ENCODE measurements at places on chromosomes 2 and 18. TPM values are rescaled to one million over a fixed set of nuclear protein-coding genes. Genes with fewer than 3 reads are reported as not detected.

C2orf78 gene
- not detected for total RNA-seq

SIX3 gene
- total RNA-seq, result not detected

DNA sequence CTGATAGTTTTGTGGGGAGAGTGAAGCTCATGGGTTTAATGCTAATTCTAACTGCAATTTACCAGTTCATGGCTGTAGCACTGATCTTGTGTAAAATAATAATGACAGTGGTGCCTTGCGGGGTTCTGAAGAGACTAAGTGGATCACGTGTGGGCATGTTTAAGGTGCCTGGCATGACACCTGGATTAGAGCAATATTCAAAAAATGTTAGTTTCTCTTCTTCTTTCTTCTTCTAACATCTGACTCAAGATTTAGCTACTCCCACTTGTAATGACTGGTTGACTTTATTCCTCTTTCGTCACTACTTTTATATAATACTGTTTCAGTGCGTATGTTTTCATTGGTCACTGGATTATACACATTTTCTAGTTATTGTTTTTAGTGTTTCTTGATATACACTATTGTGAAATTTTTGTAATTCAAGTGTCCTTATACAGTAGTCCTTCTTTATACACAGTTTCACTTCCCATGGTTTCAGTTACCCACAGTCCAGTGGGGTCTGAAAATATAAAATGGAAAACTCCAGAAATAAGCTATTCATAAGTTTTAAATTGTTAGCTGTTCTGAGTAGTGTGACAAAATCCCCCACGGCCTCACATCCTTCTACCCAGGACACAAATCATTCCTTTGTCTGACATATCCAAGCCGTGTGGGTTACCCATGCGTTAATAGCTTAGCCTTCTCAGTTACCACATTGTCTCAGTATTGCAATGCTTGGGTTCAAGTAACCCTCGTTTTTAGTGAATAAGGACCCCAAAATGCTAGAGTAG is 662.2 kb upstream of the CNTNAP5 start:
- H3K4me3 ChIP-seq, result no peak overlapping the region
- no peaks in the 10 kb centered on the region for H3K27me3 ChIP-seq
- no peaks in the 10 kb centered on the region for H3K4me1 ChIP-seq
- DNase-seq, result no peak
- H3K27ac ChIP-seq, result no peak overlapping the region
- no peaks in the 10 kb centered on the region for H3K36me3 ChIP-seq

- H3K36me3 ChIP-seq, result no peaks in the 10 kb centered on the region
- no peak overlapping the region for H3K4me3 ChIP-seq
- no peak for DNase-seq
- no peaks in the 10 kb centered on the region for H3K27me3 ChIP-seq
Measured at GRCh38 chr18:8073167-8073566, 506.1 kb downstream of the PTPRM start.

DNA sequence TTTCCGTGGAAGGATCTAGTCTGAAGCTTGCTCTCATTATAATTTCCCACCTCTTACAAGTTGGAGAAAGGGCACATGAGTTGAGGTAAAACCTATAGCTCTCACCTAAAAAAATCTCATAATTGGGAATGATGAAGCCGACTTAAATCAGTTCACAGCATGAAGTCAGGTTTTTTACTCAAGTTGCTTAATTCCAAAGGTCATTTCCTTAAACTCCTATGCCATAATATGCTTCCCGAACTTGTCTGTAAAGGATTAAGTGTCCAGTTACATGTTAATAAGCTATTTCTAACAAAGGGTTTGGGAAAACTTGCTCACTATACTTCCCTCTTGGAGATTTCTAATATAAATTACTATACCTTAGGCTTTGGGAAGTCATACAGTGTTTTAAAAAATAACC is 481.2 kb downstream of the NUP35 start:
- no peak overlapping the region for H3K27ac ChIP-seq
- no peaks in the 10 kb centered on the region for H3K27me3 ChIP-seq
- DNase-seq, result no peak
- H3K4me1 ChIP-seq, result no peaks in the 10 kb centered on the region
- no peaks in the 10 kb centered on the region for H3K36me3 ChIP-seq

GRCh38 chr2:197281421-197281820 is 29.2 kb downstream of the ANKRD44 start:
- H3K4me3 ChIP-seq, result no peak overlapping the region
- DNase-seq, result no peak
- H3K36me3 ChIP-seq, result no peaks in the 10 kb centered on the region
- no peak overlapping the region for H3K27ac ChIP-seq
- no peaks in the 10 kb centered on the region for H3K27me3 ChIP-seq

DNA sequence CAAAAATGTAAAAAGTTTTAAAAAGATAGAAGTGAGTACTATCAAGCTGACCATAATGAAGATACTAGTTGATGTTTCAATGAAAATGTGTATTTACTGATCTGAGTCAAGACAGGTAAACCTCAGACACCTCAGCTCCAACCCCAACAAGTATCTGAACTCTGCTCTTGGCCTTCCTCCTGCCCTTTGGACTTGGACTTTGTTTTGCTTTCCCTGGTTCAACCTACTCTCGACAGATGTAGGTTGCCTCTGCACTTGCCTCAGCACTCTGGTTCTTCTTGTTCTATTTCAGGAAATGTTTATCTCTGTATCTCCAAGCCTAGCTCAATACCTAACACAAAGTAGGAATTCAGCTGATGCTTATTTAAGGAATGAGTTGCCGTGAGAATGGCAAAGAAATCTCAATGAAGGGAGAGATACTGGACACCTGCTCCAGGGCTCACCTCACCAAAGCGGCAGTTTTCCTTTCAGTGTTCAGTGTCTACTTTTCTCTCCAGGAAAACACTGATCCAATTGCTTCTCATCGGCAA is 248.8 kb upstream of the CTAGE1 start:
- H3K4me3 ChIP-seq, result no peak overlapping the region
- H3K4me1 ChIP-seq, result peaks cover 8% of the 10 kb centered on the region
- H3K27ac ChIP-seq, result no peak overlapping the region

GRCh38 chr2:150513647-150514046 is 26.2 kb upstream of the RND3 start:
- DNase-seq, result peak; percentile 67
- H3K27ac ChIP-seq, result peak overlapping the region; percentile 61
- no peaks in the 10 kb centered on the region for H3K27me3 ChIP-seq
- H3K36me3 ChIP-seq, result no peaks in the 10 kb centered on the region
- peaks cover 5% of the 10 kb centered on the region for H3K4me1 ChIP-seq

AQP12A gene
- not detected for total RNA-seq

DNA sequence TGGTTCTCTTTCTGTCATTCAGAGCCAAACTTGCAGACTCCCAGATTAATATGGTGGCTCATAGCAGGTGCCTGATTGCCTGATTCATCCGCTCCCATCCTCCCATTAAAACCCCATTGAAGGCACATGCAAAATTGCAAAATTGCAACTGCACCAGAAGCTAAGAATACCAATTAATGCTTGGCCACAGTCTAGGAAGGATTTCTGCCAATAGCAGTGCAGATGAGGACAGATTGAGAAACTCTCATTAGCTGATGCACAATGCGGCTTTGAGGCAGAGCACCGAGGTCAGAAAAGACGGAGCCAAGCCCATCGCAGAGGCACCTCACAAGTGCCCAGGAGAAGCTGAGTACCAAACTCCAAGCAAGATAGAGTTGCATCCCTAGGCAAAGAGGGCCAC is 172.8 kb downstream of the ARL4C start:
- H3K36me3 ChIP-seq, result no peaks in the 10 kb centered on the region
- no peak overlapping the region for H3K4me3 ChIP-seq
- H3K4me1 ChIP-seq, result no peaks in the 10 kb centered on the region
- no peak overlapping the region for H3K27ac ChIP-seq
- H3K27me3 ChIP-seq, result no peaks in the 10 kb centered on the region
- peak; percentile 47 for DNase-seq

DNER gene
- 0.26 TPM for total RNA-seq
